ENCODE measurements at places on chromosomes 5 and 9. TPM values are rescaled to one million over a fixed set of nuclear protein-coding genes. Genes with fewer than 3 reads are reported as not detected.

DNA sequence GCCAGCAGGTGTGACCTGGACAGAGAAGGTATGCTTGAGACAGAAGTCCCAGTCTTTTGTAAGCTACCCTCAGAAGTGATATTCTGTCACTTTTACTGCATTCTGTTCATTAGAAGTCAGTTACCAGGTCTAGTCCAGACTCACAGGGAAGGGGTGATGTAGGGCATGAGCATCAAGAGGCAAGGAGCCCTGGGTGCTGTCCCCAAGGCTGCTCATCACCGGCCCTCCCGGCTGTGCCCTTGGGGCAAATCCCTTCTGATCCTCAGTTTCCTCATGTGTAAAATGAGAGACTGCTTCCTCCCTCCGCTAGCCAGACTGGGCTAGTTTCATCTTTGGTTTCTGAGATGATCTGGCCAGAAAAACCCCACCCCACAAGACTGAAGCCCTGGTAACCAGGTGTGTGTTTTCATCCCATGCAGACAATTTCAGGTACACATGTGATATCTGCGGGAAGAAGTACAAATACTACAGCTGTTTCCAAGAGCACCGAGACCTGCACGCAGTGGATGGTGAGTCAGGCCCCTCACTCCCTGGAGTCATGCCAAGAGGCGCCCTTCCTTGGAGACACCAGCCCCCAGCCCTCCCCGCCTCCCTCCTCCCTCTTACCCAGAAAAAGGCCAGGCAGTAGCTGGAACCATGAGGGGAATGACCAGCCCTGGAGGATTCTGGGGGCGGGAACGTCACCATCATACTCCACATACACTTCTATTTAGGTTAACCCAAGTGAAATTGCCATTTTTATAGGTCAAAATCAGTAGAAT lies 71.0 kb downstream of the AMBP start:
- H3K36me3 ChIP-seq: peaks cover 51% of the 10 kb centered on the region
- no peak overlapping the region for H3K4me3 ChIP-seq
- DNase-seq: no peak
- no peak overlapping the region for H3K27ac ChIP-seq
- H3K27me3 ChIP-seq: no peaks in the 10 kb centered on the region

DNA sequence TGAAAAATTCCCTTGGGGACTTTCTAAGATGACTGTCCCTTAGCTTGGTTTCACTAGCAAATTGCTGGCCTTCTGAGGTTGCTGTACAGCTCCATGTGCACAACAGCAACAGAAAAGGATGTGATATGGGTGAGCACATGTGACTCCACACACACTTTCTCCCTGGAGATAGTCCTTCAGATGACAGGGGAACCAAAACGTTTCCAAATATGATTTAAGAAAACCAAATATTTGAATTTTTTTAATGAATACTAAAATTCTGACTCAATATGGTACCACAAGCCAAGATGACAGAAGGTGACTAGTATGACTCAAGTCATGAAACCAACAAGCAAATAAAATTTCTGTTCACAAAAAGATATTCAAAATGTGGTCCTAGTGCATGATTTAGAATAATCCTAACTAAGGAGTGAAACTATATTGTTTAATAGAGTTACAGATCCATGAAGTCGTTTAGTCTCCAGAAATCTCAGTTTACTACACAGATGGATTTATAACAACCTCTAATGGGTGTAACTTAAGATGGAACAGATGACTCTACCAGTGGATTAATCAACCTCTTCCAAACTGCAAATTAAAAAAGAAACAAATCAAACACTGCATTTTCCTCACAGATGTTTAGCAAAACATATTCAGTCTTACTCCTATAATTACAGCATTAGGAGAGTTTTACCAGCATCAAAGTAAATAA lies 144.8 kb upstream of the PIK3R1 start:
- H3K27me3 ChIP-seq: no peaks in the 10 kb centered on the region
- H3K36me3 ChIP-seq: no peaks in the 10 kb centered on the region
- H3K4me3 ChIP-seq: no peak overlapping the region
- no peaks in the 10 kb centered on the region for H3K4me1 ChIP-seq
- no peak overlapping the region for H3K27ac ChIP-seq
- no peak for DNase-seq

GRCh38 chr5:74081126-74081525 lies 455.1 kb downstream of the ARHGEF28 start:
- no peak overlapping the region for H3K27ac ChIP-seq
- H3K4me1 ChIP-seq: no peaks in the 10 kb centered on the region
- no peaks in the 10 kb centered on the region for H3K36me3 ChIP-seq
- H3K4me3 ChIP-seq: no peak overlapping the region

Gene RPS23
- total RNA-seq: 3,189 TPM
